SK-N-SH (cell line): ENCODE measurements at places on chromosomes 4 and X.
A peak's percentile ranks its signal among the peaks of the same experiment; 100 is the strongest.

DNA sequence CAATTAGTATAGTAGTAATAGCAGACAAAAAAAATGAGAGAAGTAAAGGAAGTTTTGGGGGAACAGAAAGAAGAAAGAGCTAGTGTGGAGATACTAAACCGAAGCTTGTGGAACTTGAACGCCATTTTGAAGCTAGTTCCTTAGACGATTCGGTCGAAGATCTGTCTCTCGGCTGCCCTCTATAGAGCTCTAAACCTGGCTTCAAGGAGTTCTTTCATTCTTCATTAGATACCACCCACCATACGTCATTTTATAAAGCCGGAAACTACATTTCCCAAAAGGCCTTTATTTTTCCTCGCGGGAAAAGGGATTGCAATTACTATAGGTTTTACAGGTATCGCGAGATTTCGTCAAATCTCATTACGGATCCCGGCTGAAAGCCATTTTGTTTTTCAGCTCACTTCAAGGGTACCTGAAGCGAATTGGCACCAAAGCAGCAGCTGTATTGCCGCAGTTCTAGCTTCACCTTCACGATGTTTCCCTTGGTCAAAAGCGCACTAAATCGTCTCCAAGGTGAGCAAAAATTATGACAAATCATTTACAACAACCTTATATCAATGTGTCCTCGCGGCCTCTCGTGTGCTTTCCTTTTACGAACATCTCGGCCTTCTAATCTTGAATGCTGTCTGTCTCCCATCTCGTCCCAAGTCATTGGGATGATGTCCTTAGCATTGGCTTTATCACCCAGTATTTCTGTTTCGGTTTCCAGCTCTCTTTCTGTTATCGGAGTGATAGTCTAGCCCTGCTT lies at the start of gene COX7B:
Gene COX7B (plus strand): TSS at position 388 of the 748 bp plus-strand sequence. CDS start 86 bp downstream, at position 474.
- peak; percentile 70 for DNase-seq
- H3K27ac ChIP-seq, result peak within 1 kb of the TSS; percentile 92
- H3K36me3 ChIP-seq, result peaks cover 24% of the 10 kb centered on the region
- H3K27me3 ChIP-seq, result no peaks in the 10 kb centered on the region

DNA sequence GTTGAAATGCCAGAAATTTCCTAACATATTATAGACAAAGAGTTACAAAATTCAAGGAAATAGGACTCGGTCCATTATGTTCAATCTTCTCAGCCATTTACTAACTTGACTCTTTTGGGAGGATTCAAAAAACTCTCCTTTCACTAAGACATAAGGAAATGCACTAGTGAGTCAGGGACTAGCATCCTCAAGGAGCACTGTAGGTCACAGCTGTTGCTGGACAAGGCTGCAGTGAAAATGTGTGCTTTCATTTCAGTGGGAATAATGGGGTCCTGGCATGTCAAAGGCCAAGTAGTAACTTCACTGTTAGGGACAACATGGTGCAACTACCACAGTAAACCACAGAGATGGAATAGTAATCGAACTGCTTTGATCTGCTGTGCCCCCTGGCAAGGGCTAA lies 56.9 kb upstream of the ABCG2 start:
- no peaks in the 10 kb centered on the region for H3K4me1 ChIP-seq
- DNase-seq, result no peak
- H3K27ac ChIP-seq, result no peak overlapping the region
- H3K27me3 ChIP-seq, result no peaks in the 10 kb centered on the region; the same call in 1 of the 2 replicates
- no peak overlapping the region for H3K4me3 ChIP-seq
- H3K36me3 ChIP-seq, result no peaks in the 10 kb centered on the region

GRCh38 chr4:23533859-23534258 lies 356.0 kb downstream of the PPARGC1A start:
- no peak overlapping the region for H3K27ac ChIP-seq
- no peaks in the 10 kb centered on the region for H3K4me1 ChIP-seq
- no peaks in the 10 kb centered on the region for H3K36me3 ChIP-seq
- DNase-seq, result no peak
- H3K4me3 ChIP-seq, result no peak overlapping the region
- no peaks in the 10 kb centered on the region for H3K27me3 ChIP-seq

- H3K4me1 ChIP-seq, result peaks cover 7% of the 10 kb centered on the region; the same call in 1 of the 2 replicates
- H3K27me3 ChIP-seq, result peaks cover 8% of the 10 kb centered on the region; the same call in 1 of the 2 replicates
- DNase-seq, result no peak
- H3K36me3 ChIP-seq, result no peaks in the 10 kb centered on the region
Measured at GRCh38 chr4:7526491-7526890, 91.8 kb upstream of the PSAPL1 start.

- no peaks in the 10 kb centered on the region for H3K36me3 ChIP-seq
- no peak overlapping the region for H3K4me3 ChIP-seq
- H3K4me1 ChIP-seq, result no peaks in the 10 kb centered on the region
Measured at GRCh38 chr4:12414181-12414812, 985.6 kb upstream of the HS3ST1 start.

DNA sequence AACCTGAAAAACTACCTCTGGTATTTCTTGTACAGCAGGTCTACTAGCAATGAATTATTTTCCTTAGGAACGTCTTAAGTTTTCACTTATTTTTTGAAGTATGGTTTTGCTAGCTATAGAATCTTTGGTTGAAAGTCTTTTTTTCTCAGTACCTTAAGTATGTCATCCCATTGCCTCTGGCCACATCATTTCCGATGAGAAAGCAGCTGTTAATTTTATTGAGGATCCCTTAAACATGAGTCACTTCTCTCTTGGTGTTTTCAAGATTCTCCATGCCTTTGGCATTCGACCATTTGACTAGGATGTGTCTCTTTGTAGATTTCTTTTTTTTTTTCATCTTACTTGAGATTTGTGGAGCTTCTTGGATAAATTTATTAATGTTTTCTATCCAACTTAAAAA lies 803.8 kb upstream of the AMOT start:
- no peak overlapping the region for H3K4me3 ChIP-seq
- H3K27me3 ChIP-seq, result no peaks in the 10 kb centered on the region
- H3K27ac ChIP-seq, result no peak overlapping the region
- no peak for DNase-seq
- no peaks in the 10 kb centered on the region for H3K36me3 ChIP-seq

GRCh38 chrX:46636223-46636622 lies 62.7 kb downstream of the CHST7 start:
- no peak for DNase-seq
- no peaks in the 10 kb centered on the region; the same call in 1 of the 2 replicates for H3K27me3 ChIP-seq
- H3K4me3 ChIP-seq, result no peak overlapping the region

DNA sequence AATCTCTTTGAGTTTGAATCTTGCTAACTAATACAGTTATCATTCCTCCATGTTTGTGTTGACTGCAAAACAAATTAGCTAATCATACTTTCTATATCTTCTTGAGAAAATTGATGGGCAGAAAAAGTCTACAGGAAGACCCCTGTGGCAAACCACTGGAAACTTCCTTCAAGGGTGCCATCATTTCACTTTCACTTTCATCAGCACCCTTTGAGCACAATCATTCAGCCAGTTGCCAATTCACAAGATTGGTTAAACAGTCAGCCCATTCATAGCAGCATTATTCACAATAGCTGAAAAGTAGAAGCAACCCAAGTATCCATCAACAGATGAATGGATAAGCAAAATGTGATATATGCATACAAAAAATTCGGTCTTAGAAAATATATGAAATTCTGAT lies 101.5 kb downstream of the CCDC160 start:
- DNase-seq, result no peak
- no peaks in the 10 kb centered on the region for H3K36me3 ChIP-seq
- no peaks in the 10 kb centered on the region for H3K27me3 ChIP-seq
- H3K4me1 ChIP-seq, result no peaks in the 10 kb centered on the region

DNA sequence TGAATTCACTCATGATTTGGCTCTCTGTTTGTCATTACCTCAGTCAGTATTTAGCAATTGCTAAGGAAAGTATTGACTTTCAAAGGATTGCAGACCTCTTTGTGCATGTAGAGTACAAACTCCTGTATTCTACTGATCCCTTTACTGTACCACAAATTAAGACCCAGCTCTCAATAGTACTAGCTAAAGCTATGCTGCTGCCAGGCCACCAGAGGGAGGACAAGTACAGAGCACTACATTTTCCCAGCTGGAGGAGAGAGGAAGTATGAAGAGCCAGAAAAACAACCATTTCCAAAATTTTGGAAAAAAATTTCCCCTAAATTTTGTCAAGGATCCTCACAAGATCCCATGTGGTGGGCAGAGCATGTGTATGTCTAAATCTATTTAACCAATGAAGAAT lies 175.0 kb upstream of the MTMR8 start:
- DNase-seq, result no peak
- no peaks in the 10 kb centered on the region for H3K4me1 ChIP-seq
- no peak overlapping the region for H3K4me3 ChIP-seq
- H3K27me3 ChIP-seq, result no peaks in the 10 kb centered on the region

- H3K36me3 ChIP-seq, result no peaks in the 10 kb centered on the region
- no peak for DNase-seq
- H3K27ac ChIP-seq, result no peak overlapping the region
- no peaks in the 10 kb centered on the region for H3K27me3 ChIP-seq
- no peaks in the 10 kb centered on the region for H3K4me1 ChIP-seq
- no peak overlapping the region for H3K4me3 ChIP-seq
Measured at GRCh38 chrX:14344172-14344940, 185.0 kb upstream of the GLRA2 start.

DNA sequence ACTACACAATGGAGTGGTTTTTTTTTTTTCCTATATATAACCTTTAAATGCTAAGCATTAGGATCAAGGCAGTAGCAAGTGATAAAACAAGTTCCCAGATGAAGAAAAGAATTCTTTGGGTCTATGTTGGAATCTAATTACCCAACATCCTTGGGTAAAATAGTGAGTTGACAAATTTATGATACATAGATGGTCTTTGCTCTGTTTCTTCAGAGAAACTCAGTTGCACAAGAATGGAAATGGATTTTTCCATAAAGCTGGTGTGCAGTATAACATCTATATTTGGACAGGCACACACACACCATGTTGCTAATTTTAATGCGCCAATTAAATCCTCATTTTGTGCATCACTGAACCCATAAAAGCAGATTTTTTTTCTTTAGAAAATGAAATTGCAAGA lies 137.0 kb upstream of the MED14 start:
- DNase-seq, result no peak
- no peak overlapping the region for H3K27ac ChIP-seq
- H3K27me3 ChIP-seq, result no peaks in the 10 kb centered on the region; the same call in 1 of the 2 replicates

- peaks cover 8% of the 10 kb centered on the region for H3K4me1 ChIP-seq
- no peak overlapping the region for H3K27ac ChIP-seq
- no peak for DNase-seq
- peaks cover 4% of the 10 kb centered on the region; the same call in 1 of the 2 replicates for H3K36me3 ChIP-seq
Measured at GRCh38 chr4:103100691-103101090, 1.1 kb upstream of the BDH2 start.

DNA sequence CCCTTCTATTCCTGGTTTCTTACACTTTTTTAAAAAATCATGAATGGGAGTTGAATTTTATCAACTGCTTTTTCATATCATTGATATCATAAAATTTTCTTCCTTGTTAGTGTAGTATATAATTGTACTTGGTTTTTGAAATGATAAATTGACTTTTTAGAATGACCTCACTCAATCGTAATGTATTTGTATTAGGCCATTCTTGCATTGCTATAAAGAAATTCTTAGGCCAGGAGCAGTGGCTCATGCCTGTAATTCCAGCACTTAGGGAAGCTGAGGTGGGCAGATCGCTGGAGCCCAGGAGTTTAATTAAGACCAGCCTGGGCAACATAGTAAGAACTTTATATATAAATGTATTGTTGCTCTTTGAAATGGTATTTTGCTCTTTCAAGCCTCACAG lies 6.3 kb downstream of the EXOC1 start:
- H3K27me3 ChIP-seq, result no peaks in the 10 kb centered on the region
- H3K36me3 ChIP-seq, result peaks cover 52% of the 10 kb centered on the region
- DNase-seq, result no peak
- no peak overlapping the region for H3K4me3 ChIP-seq
- no peak overlapping the region for H3K27ac ChIP-seq

DNA sequence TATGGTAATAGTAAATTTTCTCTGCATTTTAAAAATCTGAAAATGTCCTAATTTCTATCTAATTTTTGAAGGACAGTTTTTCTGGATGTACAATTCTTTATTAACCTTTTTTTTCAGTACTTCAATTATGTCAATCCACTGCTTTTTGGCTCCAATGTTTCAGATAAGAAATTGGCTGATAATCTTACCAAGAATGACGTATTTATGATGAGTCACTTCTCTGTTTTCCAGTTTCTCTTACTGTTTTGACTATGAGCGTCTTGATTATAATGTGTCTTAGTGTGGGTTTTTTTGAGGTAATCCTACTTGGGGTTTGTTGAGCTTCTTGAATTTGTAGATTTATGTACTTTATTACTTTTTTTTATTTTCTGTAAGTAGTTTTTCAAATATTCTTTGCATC lies 47.2 kb downstream of the UGT2B11 start:
- no peak for DNase-seq
- no peak overlapping the region for H3K27ac ChIP-seq
- no peaks in the 10 kb centered on the region for H3K4me1 ChIP-seq
- no peaks in the 10 kb centered on the region for H3K27me3 ChIP-seq
- no peak overlapping the region for H3K4me3 ChIP-seq
- no peaks in the 10 kb centered on the region for H3K36me3 ChIP-seq

GRCh38 chr4:151239608-151240007 lies 37.4 kb upstream of the PRSS48 start:
- no peak overlapping the region for H3K4me3 ChIP-seq
- H3K27ac ChIP-seq, result no peak overlapping the region
- H3K4me1 ChIP-seq, result no peaks in the 10 kb centered on the region
- no peaks in the 10 kb centered on the region for H3K27me3 ChIP-seq
- no peak for DNase-seq
- H3K36me3 ChIP-seq, result no peaks in the 10 kb centered on the region

DNA sequence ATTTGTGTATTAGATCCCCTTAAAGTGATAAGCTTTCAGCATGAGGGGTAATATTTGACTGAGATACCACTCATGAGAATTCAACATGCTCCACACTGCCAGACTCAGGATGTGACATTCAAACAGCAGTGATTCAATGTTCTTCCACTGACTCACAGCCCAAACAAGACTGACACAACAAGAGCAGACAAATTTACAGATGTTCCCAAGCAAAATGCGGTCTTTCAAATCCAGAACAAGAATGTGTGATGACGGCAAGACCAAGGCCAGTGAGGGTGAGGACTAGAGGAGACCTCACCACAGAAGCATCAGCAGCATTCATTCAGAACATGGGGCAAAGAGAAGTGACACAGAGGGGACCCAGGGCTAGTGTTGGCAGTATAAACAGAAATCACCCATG lies 99.3 kb upstream of the GRIA3 start:
- H3K27me3 ChIP-seq, result no peaks in the 10 kb centered on the region
- no peak overlapping the region for H3K27ac ChIP-seq
- no peaks in the 10 kb centered on the region for H3K4me1 ChIP-seq
- H3K4me3 ChIP-seq, result no peak overlapping the region
- no peaks in the 10 kb centered on the region for H3K36me3 ChIP-seq

- H3K27me3 ChIP-seq, result no peaks in the 10 kb centered on the region
- H3K4me3 ChIP-seq, result no peak overlapping the region
- no peak for DNase-seq
Measured at GRCh38 chr4:152165846-152166245, 370.0 kb downstream of the FBXW7 start.

- no peaks in the 10 kb centered on the region for H3K4me1 ChIP-seq
- no peak overlapping the region for H3K27ac ChIP-seq
- peaks cover 36% of the 10 kb centered on the region for H3K27me3 ChIP-seq
- no peak for DNase-seq
- no peaks in the 10 kb centered on the region for H3K36me3 ChIP-seq
- no peak overlapping the region for H3K4me3 ChIP-seq
Measured at GRCh38 chr4:61204353-61205060, 4.4 kb downstream of the ADGRL3 start.
